ENCODE measurements at places on chromosomes 2 and 18. TPM values are rescaled to one million over a fixed set of nuclear protein-coding genes. Genes with fewer than 3 reads are reported as not detected.

DNA sequence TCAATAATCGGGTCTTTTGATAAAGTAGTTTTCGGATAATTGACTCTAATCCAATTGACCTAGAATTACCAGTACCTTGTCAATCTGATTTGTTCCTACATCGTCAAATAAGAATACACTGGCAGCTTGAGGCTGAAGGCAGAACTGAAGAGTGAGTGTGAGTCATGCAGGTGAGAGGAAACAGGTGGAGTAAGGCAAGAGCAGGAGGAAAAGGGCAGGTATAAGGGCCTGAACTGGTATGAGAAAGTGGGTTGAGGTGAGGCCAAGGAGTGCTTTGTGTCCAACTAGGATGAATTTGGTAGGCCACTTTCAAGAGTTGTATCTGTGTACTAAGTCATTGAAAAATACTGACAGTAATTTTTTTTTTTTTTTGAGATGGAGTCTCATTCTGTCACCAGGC, 186.0 kb downstream of the ZNF385B start:
- no peaks in the 10 kb centered on the region for H3K4me1 ChIP-seq
- H3K36me3 ChIP-seq = no peaks in the 10 kb centered on the region
- no peak overlapping the region for H3K27ac ChIP-seq
- no peak for DNase-seq

DNA sequence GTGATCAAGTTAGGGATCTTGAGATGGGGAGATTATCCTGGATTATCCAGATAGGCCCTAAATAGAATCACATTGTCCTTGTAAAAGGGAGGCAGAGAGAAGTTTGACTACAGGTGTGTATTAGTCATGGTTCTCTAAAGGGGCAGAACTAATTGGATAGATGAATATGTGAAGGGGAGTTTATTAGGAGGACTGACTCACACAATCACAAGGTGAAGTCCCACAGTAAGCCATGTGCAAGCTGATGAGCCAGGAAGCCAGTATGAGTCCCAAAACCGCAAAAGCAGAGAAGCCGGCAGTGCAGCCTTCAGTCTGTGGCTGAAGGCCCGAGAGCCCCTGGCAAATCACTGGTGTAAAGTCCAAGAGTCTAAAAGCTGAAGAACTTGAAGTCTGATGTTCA, 275.8 kb downstream of the KCNS3 start:
- DNase-seq = peak; percentile 96
- peak overlapping the region; percentile 98 for H3K27ac ChIP-seq

GRCh38 chr2:127660291-127660578, 14.3 kb downstream of the GPR17 start:
- H3K27ac ChIP-seq = no peak overlapping the region
- H3K4me1 ChIP-seq = 0 out of 2 replicates have a peak, but pooled peaks cover 4% of the 10 kb centered on the region
- H3K4me3 ChIP-seq = no peak overlapping the region
- H3K36me3 ChIP-seq = no peaks in the 10 kb centered on the region

- no peak overlapping the region for H3K27ac ChIP-seq
- DNase-seq = no peak
- H3K4me3 ChIP-seq = no peak overlapping the region
- no peaks in the 10 kb centered on the region for H3K36me3 ChIP-seq
- H3K4me1 ChIP-seq = no peaks in the 10 kb centered on the region
- H3K27me3 ChIP-seq = no peaks in the 10 kb centered on the region
These were observed 34.4 kb downstream of the TEX51 start for GRCh38 chr2:126932966-126933710.

- no peaks in the 10 kb centered on the region for H3K4me1 ChIP-seq
- no peak overlapping the region for H3K4me3 ChIP-seq
- DNase-seq = no peak
- H3K27ac ChIP-seq = no peak overlapping the region
- no peaks in the 10 kb centered on the region for H3K36me3 ChIP-seq
These were observed 114.2 kb upstream of the ZNF236 start for GRCh38 chr18:76708071-76708721.

GRCh38 chr18:56309104-56309503, 329.3 kb downstream of the TXNL1 start:
- H3K27ac ChIP-seq = no peak overlapping the region
- H3K36me3 ChIP-seq = no peaks in the 10 kb centered on the region
- H3K4me1 ChIP-seq = no peaks in the 10 kb centered on the region
- H3K27me3 ChIP-seq = no peaks in the 10 kb centered on the region
- DNase-seq = no peak

- no peak overlapping the region for H3K27ac ChIP-seq
- no peaks in the 10 kb centered on the region for H3K27me3 ChIP-seq
- no peak for DNase-seq
These were observed 370.7 kb upstream of the RAB12 start for GRCh38 chr18:8238507-8238906.

GRCh38 chr2:187554011-187554703, at the start of gene TFPI:
TSS of gene TFPI (minus strand) at chr2:187554435. CDS start at chr2:187503768, 50,667 bp downstream.
- peak; percentile 76 for DNase-seq
- no peaks in the 10 kb centered on the region for H3K36me3 ChIP-seq
- no peaks in the 10 kb centered on the region for H3K27me3 ChIP-seq
- H3K4me3 ChIP-seq = peak within 1 kb of the TSS; percentile 64

GRCh38 chr18:59208602-59209125, 11.3 kb upstream of the GRP start:
- no peaks in the 10 kb centered on the region for H3K36me3 ChIP-seq
- DNase-seq = no peak
- no peak overlapping the region for H3K27ac ChIP-seq
- H3K4me3 ChIP-seq = no peak overlapping the region
- no peaks in the 10 kb centered on the region for H3K27me3 ChIP-seq

- H3K27me3 ChIP-seq = no peaks in the 10 kb centered on the region
- no peak overlapping the region for H3K27ac ChIP-seq
- no peak for DNase-seq
- no peaks in the 10 kb centered on the region for H3K36me3 ChIP-seq
These were observed 102.9 kb downstream of the DHRS9 start for GRCh38 chr2:169172151-169172735.

DNA sequence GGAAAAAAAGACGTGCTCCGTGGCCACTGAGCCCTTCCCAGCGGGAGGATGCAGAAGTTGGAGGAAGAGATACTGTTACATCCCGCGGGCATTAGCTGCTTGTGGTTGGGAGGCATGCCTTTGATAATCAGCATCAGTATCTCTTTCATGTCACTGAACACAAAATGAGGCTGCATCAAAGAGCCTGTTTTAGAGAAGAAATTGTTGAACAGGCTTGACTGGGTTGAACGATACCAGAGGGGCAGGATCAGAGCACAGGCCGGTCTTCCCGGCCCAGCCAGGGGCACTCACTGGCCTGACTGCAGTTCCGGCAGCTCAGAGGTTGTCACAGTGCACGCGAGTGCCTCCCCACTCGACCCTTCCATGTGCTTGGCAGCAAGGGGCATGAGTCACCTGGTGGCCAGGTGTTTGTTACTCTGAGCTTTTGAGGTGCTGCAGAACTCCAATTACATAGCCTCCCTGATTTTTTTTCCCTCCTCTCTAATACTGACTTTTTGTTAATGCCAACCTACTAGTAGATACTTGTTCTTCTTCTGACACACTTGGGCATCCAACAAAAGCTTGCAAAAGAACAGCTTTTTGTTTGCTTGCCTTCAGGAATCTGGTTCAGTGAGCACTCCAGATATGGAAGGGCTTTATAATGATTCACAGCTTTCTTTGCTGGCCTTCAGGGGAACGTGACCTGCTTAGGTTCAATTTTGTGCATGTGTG, 121.6 kb downstream of the VAPA start:
- peak; percentile 28 for DNase-seq
- H3K27ac ChIP-seq = no peak overlapping the region
- H3K4me1 ChIP-seq = no peaks in the 10 kb centered on the region
- H3K27me3 ChIP-seq = no peaks in the 10 kb centered on the region

DNA sequence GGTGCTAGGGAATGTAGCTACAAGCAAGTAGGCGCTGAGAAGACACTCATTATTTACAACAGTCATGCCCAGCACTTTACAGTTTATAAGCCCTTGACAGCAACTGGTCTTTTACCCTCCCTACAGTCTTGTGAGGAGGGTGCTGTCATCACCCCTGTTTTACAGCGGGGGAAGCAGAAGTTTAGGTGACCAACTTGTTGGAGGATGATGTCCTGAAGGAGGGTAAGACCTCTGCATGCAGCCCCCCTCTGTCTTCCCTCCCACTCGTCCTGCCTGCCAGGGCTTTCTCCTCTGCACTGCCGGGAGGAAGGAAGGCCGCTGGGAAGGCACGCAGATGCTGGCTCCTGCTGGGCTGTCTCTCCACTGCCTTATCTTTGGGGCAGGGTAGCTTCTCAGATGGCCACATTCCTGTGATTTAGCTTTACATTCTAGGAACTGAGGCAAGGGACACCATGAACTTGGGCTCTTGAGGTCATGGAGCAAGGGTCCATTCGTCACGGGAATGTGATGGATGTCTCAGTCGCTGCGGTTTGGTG, 972 bp downstream of the IL1R1 start:
- H3K27ac ChIP-seq = no peak overlapping the region
- no peak overlapping the region for H3K4me3 ChIP-seq
- no peaks in the 10 kb centered on the region for H3K36me3 ChIP-seq
- DNase-seq = no peak
- H3K4me1 ChIP-seq = no peaks in the 10 kb centered on the region
- no peaks in the 10 kb centered on the region for H3K27me3 ChIP-seq

GRCh38 chr18:71223486-71223885, 934.6 kb downstream of the SOCS6 start:
- H3K4me3 ChIP-seq = no peak overlapping the region
- no peaks in the 10 kb centered on the region for H3K36me3 ChIP-seq
- no peaks in the 10 kb centered on the region for H3K4me1 ChIP-seq
- DNase-seq = no peak
- H3K27me3 ChIP-seq = no peaks in the 10 kb centered on the region

DNA sequence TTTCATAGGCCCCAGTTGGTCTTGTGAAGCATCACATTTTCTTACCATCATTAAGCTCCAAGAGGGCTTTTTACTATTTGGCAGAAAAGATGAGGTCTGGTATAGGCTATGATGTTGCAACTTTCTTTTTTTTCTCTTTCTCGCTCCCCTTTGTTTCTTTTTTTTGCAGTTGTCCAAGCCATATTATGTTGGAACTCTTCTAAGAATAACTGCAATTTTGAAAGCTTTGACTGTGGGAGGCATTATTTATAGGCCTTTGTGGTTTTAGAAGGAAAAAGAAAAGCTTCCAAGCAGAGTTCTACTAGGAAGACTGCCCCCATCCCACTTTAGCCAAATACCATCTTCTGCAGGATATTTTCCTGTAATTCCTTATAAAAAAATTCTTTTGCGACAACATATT, 571.6 kb downstream of the ARHGAP15 start:
- H3K27me3 ChIP-seq = no peaks in the 10 kb centered on the region
- no peak overlapping the region for H3K27ac ChIP-seq
- DNase-seq = no peak
- no peak overlapping the region for H3K4me3 ChIP-seq
- H3K36me3 ChIP-seq = no peaks in the 10 kb centered on the region
- H3K4me1 ChIP-seq = peaks cover 7% of the 10 kb centered on the region

GRCh38 chr18:76913583-76913982, 91.2 kb downstream of the ZNF236 start:
- no peaks in the 10 kb centered on the region for H3K4me1 ChIP-seq
- no peaks in the 10 kb centered on the region for H3K27me3 ChIP-seq
- no peak for DNase-seq
- no peak overlapping the region for H3K27ac ChIP-seq

DNA sequence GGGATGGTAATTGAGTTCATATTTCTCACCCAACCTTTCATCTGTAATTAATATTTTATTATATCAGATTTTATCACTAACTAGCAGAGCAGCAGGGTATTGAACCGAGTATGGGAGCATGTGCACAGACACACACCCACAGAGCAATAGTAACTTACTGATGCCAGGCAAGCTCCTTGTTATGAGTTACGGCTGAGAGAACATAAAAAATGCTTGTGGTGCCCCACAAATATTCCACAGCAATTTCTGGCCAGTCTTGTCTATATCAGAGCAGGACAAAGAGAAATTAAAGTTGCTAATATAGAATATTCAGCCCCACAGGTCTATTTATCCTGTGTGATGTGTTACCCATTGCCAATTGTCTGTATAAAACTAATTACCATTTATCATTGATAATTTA, 501.8 kb upstream of the RAB12 start:
- no peak overlapping the region for H3K4me3 ChIP-seq
- no peak overlapping the region for H3K27ac ChIP-seq
- no peaks in the 10 kb centered on the region for H3K36me3 ChIP-seq
- H3K4me1 ChIP-seq = no peaks in the 10 kb centered on the region
- DNase-seq = no peak
- no peaks in the 10 kb centered on the region for H3K27me3 ChIP-seq

GRCh38 chr18:12791610-12792009, 88.8 kb downstream of the PSMG2 start:
- no peaks in the 10 kb centered on the region for H3K4me1 ChIP-seq
- H3K4me3 ChIP-seq = no peak overlapping the region
- DNase-seq = no peak
- H3K27ac ChIP-seq = no peak overlapping the region
- 0 out of 2 replicates have a peak, but pooled peaks cover 3% of the 10 kb centered on the region for H3K36me3 ChIP-seq

GRCh38 chr18:55582325-55582724, 5.7 kb downstream of the TCF4 start:
- H3K4me1 ChIP-seq = peaks cover 3% of the 10 kb centered on the region
- H3K4me3 ChIP-seq = no peak overlapping the region
- no peak overlapping the region for H3K27ac ChIP-seq
- no peak for DNase-seq
- H3K27me3 ChIP-seq = no peaks in the 10 kb centered on the region

DNA sequence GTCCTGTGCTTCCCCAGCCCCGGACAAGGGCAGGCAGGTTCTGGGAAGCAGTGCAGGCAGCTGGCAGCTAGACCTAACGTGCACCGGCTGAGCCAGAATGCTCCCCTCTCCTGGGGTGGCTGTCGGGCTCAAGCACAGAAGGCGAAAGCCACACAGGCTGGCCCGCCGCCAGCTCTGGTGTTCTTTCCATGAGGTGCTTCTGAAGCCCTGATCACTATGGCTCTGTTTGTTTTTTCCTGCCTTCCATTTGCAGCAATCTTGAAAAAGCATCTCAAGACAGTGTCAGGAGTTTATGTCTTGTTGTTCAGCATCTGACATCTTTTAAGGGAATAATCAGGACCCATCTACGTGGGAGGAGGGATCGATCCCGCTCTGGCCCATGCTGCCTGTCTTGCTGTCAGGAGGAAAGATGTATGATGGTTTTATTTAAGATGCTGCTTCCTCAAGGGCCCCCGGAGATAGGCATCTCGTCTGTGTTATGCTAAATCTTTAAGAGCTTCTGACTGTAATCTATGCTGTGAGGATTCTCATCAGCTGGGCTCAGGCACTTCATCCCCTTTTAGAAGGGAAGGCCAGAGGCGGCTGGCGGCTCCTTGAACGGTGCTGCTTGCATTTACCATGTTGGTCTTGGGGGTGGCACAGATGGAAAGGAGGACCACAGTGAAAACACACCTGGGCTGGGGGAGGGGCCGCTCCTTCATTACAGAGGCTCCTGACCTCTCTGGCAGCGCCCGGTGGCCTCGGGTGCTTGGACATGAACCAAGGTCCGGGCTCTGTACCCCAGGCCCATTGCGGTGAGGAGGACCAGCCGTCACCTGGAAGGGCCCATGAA, 118.5 kb upstream of the HDAC4 start:
- H3K27me3 ChIP-seq = no peaks in the 10 kb centered on the region
- peak; percentile 20 for DNase-seq
- no peak overlapping the region for H3K4me3 ChIP-seq
- no peaks in the 10 kb centered on the region for H3K36me3 ChIP-seq
- no peak overlapping the region for H3K27ac ChIP-seq
- H3K4me1 ChIP-seq = no peaks in the 10 kb centered on the region

GRCh38 chr2:204730603-204731002, 185.3 kb downstream of the PARD3B start:
- no peaks in the 10 kb centered on the region for H3K36me3 ChIP-seq
- no peak overlapping the region for H3K4me3 ChIP-seq
- no peak overlapping the region for H3K27ac ChIP-seq
- H3K4me1 ChIP-seq = no peaks in the 10 kb centered on the region
- H3K27me3 ChIP-seq = no peaks in the 10 kb centered on the region

ALPI gene
- total RNA-seq = not detected

GRP gene
- 0.22 TPM for total RNA-seq

ABCG5 gene
- total RNA-seq = not detected

HOXD12 gene
- total RNA-seq = not detected

CHRND gene
- 91.0 TPM for total RNA-seq

TUBA3E gene
- total RNA-seq = not detected

CCDC178 gene
- not detected for total RNA-seq

DSG4 gene
- not detected for total RNA-seq
